ENCODE measurements at places on chromosomes 3 and 15. TPM values are rescaled to one million over a fixed set of nuclear protein-coding genes. Genes with fewer than 3 reads are reported as not detected.

DNA sequence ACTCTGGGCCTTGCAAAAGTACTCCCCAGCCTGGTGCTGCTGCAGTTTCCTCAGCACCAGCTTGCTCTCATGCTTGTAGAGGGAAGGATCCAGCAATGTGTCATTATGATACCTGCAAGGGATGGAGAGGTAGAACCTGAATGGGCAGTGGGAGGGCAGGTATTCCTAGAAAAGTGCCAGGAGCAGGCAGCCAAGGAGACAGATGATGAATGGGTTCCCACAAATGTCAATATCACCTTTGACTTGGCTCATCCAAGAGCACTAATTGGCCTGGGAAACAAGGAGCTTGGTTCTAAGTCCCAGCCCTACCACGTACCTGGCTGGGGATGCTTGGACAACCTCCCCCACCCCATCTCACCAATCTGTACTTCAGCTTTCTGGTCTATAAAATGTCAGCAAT lies 9.4 kb downstream of the CILP start:
- no peak for DNase-seq

- DNase-seq: peak; percentile 66
Observed at GRCh38 chr3:99639579-99639978, 1.2 kb downstream of the COL8A1 start.

DNA sequence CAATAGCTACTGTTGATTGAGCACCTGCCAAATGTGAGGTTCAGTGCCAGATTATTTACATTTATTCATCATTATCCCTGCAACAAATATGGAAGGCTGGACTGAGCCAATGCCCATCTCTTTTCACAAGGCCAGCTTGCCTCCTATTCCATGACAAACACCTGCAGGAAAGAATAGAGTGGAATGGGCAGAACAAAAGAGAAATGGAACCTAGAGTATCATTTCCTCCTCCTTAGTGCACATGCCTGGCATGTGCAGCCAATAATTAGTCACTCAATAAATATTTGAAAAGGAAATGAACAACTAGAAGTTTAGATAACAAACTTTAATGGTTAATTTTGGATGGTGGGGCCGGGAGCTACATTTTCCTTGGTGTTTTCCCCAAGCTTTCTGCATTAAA lies 61.4 kb upstream of the MYRIP start:
- DNase-seq: no peak

GRCh38 chr15:64921711-64922110 lies 10.0 kb downstream of the ANKDD1A start:
- DNase-seq: no peak

GRCh38 chr3:178206521-178206920 lies 329.7 kb upstream of the KCNMB2 start:
- no peak for DNase-seq

- no peak for DNase-seq
Observed at GRCh38 chr3:97763586-97764406, 762 bp upstream of the ARL6 start.

DNA sequence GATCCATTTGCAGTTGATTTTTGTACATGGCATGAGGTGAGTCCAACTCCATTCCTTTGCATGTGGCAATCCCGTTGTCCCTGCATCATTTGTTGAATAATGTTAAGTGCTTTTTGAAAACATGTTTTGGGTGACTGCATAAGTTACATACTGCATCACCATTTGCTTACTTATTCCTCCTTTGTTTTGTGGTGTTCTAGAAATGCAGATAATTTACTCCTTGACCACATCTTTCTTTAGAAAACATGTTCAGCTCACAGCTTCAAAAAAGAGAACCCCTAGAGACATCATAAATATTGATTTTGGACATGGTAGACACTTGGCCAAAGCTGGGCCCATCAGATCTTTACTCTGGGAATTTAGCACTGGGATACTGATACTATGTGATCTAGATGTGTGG lies 135.3 kb upstream of the DAZL start:
- peak; percentile 9 for DNase-seq

- DNase-seq: no peak
Observed at GRCh38 chr3:48748754-48749153, 31.7 kb upstream of the IP6K2 start.

DNA sequence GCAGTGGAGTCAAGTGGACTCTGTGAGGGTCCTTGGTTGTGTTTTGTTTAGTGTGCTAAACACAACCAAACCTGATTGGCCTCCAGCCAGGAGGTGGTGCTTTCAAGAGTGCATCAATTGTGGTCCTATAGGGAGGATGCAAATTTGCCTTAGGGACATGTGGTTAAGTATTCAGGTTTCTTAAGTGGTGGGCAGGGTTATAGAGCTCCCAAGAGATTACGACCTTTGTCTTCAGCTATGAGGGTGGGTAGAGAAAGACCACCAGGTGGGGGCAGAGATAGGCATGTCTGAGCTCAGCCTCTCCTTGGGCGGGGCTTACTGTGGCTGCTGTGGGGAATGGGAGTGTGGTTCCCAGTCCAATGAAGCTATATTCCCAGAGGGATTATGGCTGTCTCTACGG lies 186.6 kb downstream of the SQOR start:
- DNase-seq: no peak

DNA sequence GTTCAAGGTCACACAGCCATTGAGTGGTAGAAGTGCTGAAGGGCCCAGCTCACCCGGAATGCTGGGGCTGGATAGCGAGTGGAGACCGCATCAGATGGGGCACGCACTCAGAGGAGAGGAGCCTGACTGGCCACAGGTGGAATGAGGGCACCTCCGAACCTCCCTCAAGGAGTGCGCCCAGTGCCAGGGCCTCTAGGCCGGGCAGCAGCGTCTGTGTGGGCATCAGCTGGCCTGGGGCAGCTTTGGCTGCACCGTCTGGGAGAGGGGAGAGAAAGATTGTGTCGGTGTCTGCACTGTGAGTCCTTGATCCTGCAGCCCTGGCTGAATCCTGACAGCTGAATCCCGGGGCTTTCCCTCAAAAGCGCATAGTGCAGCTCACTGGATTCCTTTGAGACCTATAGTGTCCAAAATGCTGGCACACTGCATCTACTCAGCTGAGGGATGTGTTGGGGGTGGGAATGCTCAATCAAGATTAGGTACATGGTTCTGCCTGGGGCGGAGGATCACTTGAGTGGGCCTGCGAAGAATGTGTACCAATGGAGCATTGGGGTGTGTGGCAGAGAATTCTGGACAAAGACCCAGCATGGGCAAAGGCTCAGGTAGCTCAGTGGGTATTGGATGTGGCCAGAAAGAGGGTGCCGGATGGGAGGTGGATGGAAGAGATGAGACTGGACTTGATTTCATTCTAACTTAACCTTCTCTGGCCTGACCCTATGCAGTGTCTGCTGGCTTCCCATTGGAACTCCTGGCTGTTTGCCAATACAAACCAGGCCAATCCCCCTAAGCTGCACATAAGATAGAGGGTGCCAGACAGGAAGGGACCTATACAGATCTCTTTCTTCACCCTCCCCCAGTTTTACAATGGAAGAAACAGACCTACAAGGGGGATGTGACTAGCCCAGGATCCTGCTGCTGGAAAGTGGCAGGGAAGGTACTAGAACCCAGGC lies 950 bp downstream of the ANKDD1A start:
- no peak for DNase-seq

DNA sequence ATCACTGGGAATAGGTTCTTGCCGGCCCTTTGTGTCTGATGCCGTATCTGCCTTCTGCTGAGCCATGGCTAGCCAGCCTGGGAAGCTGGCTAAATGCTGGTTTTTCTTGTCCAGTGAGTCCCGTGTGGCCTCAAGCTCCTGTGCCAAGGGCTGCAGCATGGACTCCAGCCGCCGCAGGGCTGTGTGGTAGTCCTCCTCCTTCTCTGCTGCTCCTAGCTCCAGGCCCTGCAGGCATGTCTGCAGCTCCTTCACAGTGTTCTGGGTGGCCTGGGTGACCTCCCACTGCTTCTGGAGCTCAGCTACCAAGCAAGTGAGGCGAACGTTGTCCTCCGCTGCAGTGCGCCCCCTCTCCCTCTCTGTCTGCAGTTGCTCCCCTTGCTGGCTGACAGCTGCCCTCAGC lies 24.9 kb downstream of the CXCR6 start:
- no peak for DNase-seq

- DNase-seq: no peak
Observed at GRCh38 chr15:91491101-91491950, 362.2 kb upstream of the SLCO3A1 start.

- DNase-seq: no peak
Observed at GRCh38 chr15:90895571-90896117, 7.5 kb upstream of the MAN2A2 start.

The CD47 gene
- total RNA-seq: 38.3 TPM

The AMIGO3 gene
- 0.43 TPM for total RNA-seq

The GOLGA6L4 gene
- 1.3 TPM for total RNA-seq

All from fibroblast of villous mesenchyme (primary cell).